Epithelial cell of esophagus (primary cell): ENCODE measurements at places on chromosomes 4 and X.

DNA sequence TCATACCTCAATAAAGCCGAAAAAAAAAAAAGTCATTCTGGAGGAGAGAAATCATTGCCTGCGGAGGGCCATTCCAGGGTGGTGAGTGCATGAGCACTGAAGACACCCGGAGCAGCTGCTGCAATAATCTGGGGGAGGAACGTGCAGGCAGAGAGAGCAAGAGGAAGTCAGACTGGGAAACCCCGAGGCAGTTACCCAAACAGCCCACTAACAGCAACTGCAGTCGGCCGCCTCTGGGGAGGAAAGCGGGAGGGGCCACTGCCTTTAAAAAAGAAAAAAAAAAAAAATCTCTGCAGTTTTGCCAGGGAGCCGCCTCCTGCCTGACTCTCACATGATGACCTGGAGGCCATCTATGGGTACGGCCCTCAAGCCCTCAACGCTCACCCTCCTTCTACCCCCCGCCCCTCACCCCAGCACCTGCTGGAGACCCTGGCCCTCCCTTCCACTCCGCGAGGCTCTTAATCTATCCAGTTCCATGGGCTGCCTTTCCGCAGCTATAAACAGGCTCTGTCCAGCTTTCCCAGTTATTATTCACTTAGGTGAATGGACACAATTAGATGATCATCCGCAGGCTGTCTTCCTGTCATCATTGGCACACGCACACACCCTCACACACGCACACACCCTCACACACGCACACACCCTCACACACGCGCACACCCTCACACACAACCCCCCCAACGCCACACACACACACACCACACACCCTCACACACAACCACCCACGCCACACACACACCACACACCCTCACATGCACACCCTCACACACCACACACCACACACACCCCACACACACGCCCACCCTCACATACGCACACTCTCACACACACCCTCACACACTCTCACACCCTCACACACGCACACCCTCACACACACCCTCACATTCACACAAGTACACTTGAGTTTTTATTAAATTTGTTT is 3.4 kb upstream of the AVPR2 start:
- peak; percentile 84 for DNase-seq

DNA sequence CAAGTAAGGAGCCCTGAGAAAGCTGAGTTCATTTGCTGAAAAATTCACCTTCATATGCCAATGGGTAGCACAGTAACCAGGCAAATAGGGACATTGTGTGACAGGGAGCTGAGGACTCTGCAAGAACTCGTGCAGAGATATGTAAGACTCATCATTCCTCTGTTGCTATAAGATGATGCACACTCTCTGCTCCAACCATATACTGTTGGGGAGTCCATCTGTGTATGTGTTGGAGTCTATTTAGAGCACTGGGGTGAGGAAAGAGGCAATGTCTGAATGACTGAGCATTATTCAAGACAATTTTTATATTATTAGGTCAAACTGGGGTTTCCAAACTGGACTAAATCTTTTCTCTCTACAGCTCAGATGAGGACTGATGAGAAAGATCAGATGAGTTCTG is 100.4 kb downstream of the QRFPR start:
- DNase-seq = no peak

- DNase-seq = no peak
Measured at GRCh38 chrX:15939737-15940136, 85.1 kb upstream of the AP1S2 start.

DNA sequence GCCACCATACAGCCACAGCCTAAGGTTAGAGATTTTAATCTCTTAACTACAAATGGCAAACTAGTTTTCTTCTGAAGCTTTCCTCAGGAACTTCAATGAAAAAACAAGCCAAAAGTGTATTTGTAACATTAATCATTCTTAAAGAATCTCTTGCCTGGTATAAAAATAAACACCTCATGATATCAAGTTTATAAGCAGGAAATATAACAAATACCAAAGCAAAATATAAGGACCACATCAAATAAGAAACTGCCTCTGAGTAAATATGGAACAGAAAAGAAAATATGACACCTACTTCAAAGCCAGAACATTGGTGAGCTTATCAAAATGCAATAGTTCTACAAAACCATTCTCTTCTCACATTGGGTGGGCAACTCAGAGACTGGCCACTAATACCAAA is 89.9 kb downstream of the GPC4 start:
- no peak for DNase-seq

GRCh38 chr4:8000721-8001491 is 61.2 kb upstream of the AFAP1 start:
- DNase-seq = no peak
